ENCODE measurements at places on chromosomes 12 and 14.

DNA sequence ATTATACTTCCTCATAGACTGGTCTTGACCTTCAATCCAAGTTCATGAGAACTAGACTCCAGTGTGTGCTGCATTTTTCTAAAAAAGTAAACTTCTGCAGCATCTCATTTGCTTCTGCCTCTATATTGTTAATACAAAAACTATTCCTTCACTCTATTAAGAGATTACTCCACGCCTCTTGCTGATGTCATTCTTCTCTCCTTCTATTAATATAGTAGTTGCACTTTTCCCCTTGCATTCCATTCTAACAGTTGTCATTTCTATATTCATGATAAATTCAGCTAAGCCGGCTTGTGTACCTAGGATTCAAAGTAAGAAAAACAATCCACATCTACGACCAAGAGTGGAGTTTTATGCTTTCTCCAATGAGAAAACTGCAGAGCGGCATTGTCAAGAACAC, 480.4 kb upstream of the NOVA1 start:
- DNase-seq: no peak

GRCh38 chr12:10563002-10563401, 50.4 kb downstream of the MAGOHB start:
- peak; percentile 10 for DNase-seq

DNA sequence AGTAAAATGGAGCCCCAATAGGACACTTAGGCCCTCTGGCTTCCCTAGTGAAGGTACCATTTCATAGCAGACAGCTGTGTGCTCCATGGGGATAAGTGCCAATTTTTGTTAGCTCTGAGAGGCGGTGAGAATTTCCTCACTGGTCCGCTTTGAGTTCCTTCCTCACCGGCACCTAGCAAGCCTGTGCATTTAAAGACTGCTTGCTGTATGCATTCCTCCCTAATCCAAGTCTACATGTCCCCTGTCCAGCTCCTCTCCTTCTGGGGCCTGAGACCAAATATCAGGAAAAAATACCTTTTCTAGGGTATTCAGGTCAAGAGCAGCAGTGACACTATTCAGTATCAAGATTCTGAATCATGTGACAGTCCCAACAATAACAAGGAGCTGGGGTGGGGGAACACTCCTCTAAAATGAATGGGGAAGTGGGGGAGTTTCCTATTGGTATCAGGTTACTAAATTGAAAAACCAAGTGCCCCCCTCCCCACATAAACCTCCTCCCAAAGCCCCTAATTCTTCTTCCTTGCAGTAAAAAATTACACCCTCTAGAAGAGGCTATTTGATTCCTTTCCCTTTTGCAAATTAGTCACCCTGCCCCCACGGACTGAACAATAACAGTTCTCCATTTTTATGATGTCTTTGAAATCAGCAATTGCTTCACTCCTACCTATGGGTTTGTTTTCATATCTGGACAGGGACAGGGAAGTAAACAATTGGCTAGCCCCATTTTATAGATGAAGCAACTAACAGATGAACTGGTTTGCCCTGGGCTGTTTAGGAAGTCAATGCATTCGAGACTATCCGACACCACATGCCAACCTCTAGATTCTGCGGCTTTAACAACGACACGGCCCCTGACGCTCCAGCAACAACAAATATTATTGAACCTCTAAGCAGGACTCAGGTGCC, 28.9 kb downstream of the BCL11B start:
- no peak for DNase-seq

- no peak for DNase-seq
Measured at GRCh38 chr14:99118946-99119345, 153.1 kb downstream of the BCL11B start.

DNA sequence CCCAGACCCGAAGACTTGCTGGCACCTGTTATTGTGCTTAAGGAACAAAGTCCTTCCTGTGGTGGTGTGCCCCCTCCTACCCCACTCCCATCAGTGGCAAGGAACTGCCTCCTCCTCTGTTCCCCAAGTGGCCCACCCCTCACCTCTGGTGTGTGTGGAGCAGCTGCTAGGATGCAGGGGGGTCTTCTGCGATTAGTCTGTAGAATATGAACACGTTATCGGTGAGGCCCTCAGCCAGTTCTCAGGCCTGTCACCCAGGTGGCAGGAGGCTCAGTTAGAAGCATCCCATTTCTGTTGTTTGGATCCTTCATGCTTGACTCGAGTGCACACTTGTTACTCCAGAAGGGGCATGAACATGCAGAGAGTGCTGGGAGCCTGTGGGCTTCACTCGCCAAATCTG, 39.3 kb downstream of the RAB35 start:
- no peak for DNase-seq

GRCh38 chr12:113933201-113933786, 32.8 kb downstream of the RBM19 start:
- peak; percentile 89 for DNase-seq

- DNase-seq: no peak
Measured at GRCh38 chr12:79921786-79922185, 13.1 kb downstream of the PPP1R12A start.

Measured in fibroblast of mammary gland (primary cell).